ENCODE measurements at places on chromosomes 3 and 15. TPM values are rescaled to one million over a fixed set of nuclear protein-coding genes. Genes with fewer than 3 reads are reported as not detected.

NECTIN3 gene
- 71.3 TPM for total RNA-seq

KLHL18 gene
- total RNA-seq: 13.1 TPM

TRIM42 gene
- not detected for total RNA-seq

- DNase-seq: no peak
Observed at GRCh38 chr3:42507252-42507651, 4.8 kb downstream of the VIPR1 start.

- no peak for DNase-seq
Observed at GRCh38 chr3:177703788-177704187, 506.5 kb upstream of the TBL1XR1 start.

Data from urinary bladder (tissue), 4 donors.